ENCODE measurements at places on chromosomes 13 and 19.

- peak; percentile 41 for DNase-seq
Observed at GRCh38 chr19:40610396-40611064, 9.4 kb downstream of the LTBP4 start.

DNA sequence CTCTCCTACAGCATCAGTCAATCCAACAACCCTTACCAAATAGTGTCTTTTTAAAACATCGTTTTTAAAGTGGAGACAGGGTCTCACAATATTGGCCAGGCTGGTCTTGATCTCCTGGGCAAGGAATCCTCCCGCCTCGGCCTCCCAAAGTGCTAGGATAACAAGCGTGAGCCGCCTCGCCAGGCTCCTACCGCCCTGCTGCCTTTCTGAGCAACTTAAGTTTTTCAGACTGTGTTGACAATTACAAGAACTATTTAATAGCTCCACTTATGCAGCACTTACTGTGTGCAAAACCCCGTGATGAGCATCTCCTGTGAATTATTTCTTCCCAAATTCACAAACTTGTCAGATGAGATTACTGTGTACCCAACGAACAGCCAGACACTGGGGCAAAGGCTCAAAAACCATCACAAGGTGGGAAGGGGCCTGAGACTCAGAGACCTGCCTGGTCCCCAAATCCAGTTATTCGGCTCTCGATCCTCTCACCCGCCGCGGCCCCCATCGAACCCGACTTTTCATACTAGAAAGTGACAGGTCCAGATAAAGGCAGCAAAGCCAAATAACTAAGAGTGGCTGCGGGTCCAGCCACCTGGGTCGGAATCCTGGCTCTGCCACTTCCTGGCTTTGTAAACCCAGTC, 581 bp downstream of the RPL18 start:
- DNase-seq: no peak

- peak; percentile 29 for DNase-seq
Observed at GRCh38 chr19:35267353-35267817, 1.4 kb upstream of the USF2 start.

GRCh38 chr19:9799162-9799561, 19.7 kb downstream of the FBXL12 start:
- DNase-seq: no peak

- peak; percentile 36 for DNase-seq
Observed at GRCh38 chr19:34662919-34663318, 14.0 kb downstream of the SCGB2B2 start.

- DNase-seq: peak; percentile 31
Observed at GRCh38 chr19:6271721-6272410, 7.9 kb downstream of the MLLT1 start.

DNA sequence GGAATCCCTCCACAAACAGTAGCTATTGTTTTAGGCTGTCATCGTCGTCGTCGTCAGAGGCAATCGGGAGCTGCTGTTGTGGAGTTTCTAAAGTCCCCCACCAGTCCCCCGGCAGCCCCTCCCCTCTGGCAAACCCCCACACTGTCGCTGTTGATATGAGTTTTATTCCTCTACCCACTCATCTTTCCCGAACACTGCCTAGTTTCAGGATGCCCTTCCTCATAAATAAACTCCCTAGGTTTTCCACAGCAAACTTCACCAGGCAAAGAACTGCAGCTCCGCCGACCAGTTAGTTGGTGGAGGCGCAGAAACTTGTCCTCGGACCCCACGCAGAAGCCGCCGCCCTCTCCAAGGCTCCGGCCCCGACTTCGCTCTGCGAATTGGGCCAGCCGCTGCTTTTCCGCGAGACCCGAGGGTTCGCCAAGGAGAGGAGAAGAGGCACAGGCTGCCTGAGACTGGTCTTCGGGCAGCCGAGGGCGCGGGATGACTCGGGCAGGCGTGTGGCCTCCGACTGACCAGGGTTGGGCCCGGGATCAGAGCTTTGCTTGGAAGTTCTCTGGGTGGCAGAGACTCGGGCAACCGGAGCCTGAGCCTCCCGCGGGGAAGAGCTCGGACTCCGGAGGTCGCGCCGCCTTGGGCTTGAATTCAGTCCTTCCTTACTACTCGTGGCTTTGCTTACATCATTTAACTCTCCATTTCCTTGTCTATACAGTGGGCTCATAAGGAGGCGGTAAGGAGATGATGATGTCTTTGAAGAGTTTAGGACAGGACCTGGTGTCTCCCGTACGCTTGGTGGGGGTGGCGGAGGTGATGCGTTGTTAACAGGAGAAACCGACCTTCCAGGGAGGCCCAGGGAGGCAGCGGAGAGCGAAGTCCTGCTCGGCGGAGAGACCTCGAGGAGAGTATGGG, 7.9 kb downstream of the PDX1 start:
- DNase-seq: no peak

GRCh38 chr19:13070425-13071140, 32.1 kb downstream of the LYL1 start:
- no peak for DNase-seq

DNA sequence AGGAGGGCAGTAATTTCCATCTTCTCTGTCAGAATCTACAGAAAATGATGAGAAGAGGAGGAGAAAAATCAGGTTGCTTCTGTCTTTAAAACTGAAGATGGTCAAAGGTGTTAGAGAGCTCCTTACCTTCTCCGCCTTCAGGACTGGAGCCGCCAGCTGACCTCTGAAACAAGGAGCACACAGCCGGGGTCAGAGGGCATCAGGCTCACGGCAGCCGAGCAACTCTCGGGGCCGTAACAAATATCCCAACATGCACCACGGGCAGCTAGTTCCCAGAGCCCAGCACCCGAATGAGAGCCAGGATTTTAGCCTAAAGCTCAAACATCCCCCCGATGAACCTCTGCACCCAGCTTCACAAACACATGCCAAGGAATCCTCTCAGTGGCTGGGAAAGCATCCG, 27.6 kb downstream of the CAPS start:
- DNase-seq: no peak

GRCh38 chr19:46844067-46844489, 6.6 kb downstream of the AP2S1 start:
- no peak for DNase-seq

DNA sequence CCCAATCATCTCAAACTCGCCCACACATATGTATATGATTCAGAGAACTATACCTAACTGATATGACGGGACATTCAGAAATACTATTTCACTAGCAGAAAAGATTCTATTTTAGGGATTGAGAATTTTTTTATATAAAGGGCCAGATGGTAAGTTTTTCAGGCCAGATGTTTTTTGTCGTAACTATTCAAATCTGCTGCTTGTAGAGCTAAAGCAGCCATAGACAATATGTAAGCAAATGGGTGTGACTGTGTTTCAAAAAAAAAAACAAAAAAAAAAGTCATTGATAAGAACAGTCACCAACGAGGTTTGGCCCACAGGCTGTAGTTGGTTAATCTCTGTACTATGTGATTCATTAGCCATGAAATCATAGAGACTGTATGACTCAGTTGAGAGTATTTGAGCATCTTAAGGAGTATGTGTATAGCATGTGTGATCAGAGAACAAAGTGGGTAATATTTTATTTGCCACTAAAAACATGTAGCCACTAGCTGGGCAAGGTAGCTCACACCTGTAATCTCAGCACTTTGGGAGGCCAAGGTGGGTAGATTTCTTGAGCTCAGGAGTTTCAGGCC, 2724.7 kb downstream of the PCDH9 start:
- DNase-seq: peak; percentile 87

GRCh38 chr13:94656766-94657165, 55.1 kb downstream of the GPR180 start:
- peak; percentile 90 for DNase-seq

DNA sequence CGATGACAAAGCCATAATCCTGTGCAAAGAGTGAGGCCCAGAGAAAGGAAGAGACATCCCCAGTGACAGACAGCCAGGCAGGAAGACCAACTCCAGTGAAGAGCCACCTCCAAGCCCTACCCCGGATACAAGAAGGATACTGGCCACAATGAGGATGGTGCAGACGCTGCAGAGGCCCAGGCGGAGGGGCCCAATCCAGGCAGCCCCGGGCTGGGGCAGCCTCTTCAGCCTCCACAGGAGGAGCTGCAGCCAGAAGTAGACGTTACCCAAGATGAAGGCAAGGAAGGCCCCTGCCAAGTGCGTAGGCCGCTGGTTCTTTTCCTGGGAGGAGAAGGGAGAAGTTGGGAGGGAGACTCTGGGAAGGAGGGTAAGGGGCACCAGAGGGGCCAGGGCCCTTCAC, 8.5 kb downstream of the TMEM150B start:
- no peak for DNase-seq

DNA sequence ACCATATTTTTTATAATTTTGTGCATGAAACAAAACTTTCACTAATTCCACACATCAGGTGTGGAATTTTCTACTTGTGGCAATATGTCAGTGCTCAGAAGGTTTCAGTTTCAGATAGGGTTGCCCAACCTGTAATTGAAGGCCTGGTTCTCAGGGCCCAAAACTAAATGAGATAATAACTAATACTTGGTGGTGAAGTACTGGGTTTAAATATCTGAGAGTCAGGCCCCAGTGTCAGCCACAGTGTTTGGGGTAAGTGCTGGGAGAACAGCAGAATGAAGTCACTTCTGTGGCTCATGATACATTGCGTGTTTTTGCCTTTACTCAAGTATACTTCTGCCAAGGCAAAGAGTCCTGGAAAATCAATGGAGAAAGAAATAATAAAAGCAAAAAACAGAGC, 5.6 kb downstream of the SAFB start:
- DNase-seq: no peak

DNA sequence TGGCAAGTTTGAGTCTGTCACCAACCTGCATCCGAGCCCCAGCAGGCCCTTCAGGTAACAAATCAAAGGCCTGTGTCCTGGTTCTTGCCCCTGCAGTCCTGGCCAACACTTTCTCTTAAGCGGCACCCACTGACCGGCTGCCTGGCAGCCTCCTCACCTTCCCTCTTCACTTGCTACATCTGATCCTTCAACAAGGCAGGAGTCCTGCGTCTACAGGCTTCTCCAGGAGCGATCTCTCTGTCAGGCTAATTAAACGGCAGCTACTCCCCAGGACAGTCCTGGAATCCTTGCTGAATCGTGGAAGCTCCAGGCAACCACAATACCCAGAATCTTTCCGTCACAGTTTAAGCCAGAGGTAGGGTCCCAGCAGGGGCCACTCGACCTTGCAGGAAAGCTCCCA, 41.1 kb upstream of the GAS6 start:
- DNase-seq: no peak

GRCh38 chr13:113783200-113783881, 24.3 kb downstream of the TMEM255B start:
- DNase-seq: peak; percentile 32

GRCh38 chr13:46031581-46032263, 20.8 kb downstream of the ZC3H13 start:
- no peak for DNase-seq

DNA sequence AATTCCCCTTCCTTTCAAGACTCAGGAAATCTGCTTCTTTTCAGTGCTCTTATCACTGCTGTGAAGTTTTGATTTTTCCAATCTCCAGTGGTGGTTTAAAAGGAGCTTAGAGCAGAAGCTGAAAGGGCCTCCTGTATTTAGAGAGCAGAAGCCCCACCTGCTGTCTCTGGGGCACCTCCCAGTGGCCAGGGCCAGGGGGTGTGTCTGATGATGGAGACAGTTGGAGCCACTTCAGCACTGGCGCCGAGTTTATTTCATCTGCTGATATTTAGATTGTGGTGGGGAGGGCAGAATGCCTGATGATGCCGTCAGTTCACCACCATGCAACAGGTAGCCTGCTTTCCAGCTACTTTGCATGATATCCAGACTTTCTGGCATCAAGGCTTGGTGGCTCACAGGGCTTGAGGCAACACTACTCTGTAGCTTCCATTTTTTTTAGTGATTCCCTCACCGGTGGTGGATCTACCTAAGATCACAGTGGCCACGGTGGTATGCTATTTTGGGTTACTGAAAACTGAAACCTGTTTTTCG, 371.9 kb downstream of the KCNRG start:
- DNase-seq: peak; percentile 55

DNA sequence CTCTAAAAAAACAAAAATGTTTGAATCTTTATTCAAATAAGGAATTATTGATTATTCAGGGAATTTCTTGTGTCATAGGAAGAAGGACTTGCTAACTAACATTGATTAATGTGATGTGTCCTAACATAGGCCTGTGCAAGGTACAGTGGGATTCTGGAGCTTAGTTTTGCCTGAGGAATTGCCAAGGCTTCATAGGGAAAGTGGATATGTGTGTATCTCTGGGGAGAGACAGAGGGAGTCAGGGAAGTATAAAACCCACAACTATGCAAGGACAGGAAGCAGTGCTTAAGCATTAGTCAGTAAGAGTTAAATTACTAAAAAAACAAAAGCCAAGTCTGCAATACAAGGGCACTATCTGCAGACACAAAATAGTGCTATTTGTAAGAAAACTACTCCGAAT, 59.6 kb downstream of the WDFY2 start:
- peak; percentile 86 for DNase-seq

DNA sequence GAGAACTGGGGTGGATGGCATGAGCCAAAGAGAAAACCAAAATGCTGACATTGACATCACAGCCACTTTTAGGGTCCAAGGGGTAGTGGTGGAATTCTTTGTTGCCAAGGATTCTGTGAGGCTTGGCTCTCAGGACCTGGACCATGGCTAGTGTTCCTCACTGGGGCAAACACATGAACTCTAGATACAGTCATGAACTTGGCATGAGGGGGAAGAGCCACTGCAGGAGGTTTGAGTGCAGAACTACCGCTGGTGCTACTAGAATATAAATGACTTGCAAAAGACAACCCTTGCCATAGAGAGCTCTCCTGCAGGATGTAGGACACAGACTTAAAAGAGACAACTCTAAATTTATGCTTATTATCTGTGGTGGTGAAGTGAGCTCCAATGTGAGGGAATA, 29.8 kb upstream of the FRY start:
- no peak for DNase-seq

GRCh38 chr13:91986761-91987483, 588.5 kb downstream of the GPC5 start:
- DNase-seq: no peak

DNA sequence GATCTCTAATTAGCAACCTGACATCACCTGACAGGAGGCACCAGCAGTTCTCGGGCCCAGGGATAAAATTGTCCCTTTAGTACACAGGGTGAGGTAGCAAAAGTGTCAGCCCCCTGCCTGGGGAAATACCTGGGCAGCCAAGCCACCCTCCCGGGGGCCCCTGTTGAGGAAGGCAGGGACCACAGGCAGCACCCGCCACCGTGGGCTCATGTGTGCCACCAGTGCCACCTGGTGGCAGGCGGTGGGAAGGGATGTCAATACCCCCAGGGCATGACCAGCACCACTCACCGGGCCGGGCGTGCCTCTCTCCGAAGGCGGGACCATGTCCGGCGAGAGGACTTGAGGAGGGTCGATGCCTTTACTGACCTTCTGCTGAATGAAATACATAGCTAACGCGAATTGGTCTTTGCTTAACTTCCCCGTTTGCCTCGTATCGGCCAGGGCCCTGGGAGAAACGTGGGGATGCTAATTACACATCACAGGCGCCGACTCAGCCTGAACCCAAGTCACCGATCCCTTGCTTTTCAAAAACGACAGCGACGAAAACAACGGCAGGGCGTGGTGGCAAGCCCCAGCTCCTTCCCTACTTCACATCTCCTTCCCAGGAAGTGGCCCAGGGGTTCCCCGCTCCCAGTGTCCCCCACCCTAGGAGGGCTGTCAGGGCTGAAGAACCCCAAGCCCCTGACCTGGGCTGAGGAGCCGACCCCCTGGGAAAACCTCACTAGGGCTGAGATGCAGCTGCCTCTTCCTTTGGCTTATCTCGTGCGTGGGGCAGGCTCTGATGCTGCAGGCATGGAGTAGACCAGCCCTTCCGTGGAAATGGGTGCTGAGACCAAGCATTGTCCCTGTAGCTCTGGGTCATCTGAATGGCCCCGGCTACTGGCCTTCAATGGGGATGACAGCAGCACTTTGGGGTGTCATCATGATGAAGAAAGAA, 53.8 kb downstream of the EPS15L1 start:
- DNase-seq: peak; percentile 70

GRCh38 chr19:54532528-54532927, 29.9 kb downstream of the LAIR2 start:
- no peak for DNase-seq

All from epithelial cell of esophagus (primary cell).